ENCODE measurements at places on chromosomes 4 and X.

- DNase-seq = no peak
These were observed 254.6 kb upstream of the KCNIP4 start for GRCh38 chr4:22202975-22203710.

GRCh38 chr4:55546506-55546755 is 278 bp downstream of the CLOCK start:
- DNase-seq = no peak

- DNase-seq = no peak
These were observed 41.0 kb downstream of the IRF2 start for GRCh38 chr4:184433258-184433892.

- DNase-seq = no peak
These were observed 71.9 kb downstream of the AFF2 start for GRCh38 chrX:148572337-148572736.

DNA sequence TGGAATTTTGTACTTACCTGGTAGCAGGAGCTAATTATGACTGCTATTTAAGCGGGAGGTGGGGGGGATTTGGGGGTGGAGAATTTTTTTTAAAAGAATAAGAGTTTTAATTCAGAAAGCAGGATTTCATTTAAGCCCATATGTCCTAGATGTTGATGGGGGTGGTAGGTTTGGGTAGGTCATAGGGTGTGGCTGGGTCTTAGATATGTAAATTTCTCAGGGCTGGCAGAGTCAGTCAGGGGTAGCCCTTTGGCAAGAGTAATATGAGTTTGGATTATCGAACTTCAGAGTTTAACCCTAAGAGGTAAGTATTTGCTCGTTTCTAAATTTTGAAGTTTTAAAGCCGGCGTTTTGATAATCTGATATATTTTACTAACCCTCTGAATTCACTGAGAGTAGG is 35.2 kb upstream of the COX18 start:
- no peak for DNase-seq

DNA sequence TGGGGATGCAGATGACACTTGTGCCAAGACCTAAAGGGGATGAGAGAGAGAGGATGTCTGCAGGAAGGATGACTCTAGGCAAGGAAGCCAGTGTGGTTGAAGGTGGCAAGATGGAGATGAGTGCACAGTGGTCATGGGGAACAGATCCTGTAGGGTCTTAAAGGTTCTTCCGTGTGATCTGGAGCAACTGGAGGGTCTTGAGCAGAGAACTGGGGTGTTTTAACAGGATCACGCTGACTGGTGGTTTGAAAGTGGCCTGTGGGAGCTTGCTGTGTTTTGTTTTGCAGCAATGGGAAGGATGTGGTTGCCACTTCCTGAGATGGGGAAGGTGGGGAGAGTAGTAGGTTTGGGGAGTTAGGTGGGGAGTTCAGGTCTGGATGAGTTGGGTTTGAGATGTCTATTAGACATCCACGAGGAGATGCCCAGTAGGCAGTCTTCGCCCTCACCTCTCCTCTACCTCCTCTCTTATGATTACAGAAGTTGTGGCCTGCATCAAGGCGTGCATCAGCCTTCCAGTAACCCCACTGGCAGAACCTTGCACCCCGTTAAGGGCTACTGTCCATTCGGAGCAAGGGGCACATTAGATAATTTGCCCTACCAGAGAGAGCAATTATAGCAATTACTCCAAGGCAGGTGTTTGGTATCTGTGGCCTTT is 1.4 kb upstream of the STBD1 start:
- no peak for DNase-seq

DNA sequence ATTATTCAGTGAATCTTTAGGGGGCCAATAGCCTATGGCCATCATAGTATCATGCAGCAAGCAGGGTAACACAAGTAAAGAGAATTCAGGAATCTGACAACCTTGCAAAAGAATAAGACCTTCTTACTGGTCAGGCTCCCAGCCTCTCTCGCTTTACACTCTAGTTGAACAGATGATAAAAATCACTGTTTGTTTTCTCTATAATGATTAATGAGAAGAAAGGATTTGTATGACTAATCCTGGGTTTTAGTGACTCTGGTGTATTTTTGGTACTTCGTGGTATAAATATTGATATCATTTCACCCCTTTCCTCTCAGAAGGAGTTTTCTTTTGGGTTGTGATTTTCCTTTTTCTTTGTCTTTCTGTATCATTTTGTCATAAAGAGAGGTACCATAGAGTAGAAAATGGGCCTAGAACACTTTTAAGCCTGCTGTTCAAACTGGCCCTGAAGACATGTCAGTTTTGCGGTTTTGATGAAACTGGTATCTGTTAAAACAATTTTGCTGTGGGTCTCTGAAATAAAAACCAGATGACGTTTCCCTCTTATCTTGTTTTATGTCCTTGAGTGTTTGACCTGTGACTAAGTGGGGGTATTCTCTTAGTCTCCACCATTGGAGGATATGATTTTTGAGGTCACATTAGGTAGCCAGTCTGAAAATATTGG is 294.9 kb upstream of the TBX22 start:
- DNase-seq = no peak

GRCh38 chrX:103774070-103774642 is 2.5 kb upstream of the PLP1 start:
- DNase-seq = no peak

GRCh38 chr4:15031993-15032675 is 29.9 kb downstream of the CPEB2 start:
- no peak for DNase-seq

GRCh38 chr4:184284336-184284690 is 66.6 kb upstream of the ENPP6 start:
- DNase-seq = no peak

- no peak for DNase-seq
These were observed 775.3 kb upstream of the HS3ST1 start for GRCh38 chr4:12203945-12204344.

GRCh38 chr4:186604124-186604807 is 48.9 kb upstream of the MTNR1A start:
- no peak for DNase-seq

DNA sequence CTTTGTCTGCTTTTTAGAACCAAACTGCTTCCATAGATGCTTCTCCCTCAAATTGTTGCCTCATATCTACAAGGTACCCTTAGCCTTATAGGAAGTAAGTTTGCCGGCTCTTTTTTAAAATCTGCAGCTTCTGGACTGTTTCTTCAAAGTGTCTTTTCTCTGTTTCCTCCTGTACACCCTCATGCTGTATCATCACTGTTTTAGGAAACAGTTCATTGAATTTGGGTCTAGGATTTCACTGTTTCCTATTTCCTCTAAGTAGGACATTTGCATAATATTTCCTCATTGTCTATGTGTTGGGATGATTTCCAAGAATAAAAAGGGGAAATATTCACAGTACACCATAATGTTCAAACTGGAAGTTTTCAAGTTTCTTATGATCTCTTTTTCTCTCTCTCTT is 43.0 kb downstream of the BANK1 start:
- DNase-seq = no peak

DNA sequence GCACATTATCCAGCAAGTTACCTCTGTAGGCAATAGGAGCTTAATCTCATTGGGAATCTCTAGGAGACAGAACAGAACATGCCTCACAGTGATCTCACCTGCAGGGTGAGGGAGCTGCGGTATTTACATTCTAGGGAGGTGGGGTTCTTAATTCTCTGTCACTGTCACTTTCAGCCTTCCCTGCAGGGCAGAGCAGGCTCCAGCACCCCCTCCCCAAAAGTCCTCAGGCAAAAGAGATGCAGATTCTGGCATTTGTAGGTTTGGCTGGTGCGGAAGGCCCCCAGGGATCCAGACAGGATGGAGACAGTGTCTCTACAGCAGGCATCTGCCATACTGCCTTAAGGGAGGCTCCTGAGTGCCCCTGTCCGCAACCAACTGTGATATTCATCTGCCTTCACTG is 166.4 kb upstream of the ATP6AP2 start:
- DNase-seq = no peak

GRCh38 chrX:107701493-107702121 is 73.3 kb downstream of the PRPS1 start:
- peak; percentile 52 for DNase-seq

DNA sequence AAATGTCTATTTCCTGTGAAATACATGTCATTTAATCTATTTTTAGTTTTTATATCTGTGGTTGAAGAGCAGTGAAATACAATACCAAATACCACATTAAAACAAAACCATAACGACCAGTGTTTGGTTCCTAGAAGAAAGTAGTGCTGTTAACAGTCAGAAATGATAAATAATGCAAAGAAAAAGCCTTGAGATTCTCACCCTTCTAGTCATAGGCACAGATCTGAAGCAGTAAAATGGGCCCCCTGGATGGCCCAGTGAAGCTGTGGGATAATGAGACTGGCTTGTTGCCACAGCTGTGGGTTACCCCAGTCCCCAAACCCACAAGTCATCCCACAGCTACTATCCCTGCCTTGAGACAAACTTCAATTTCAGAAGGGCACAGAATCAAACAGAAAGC is 137.3 kb upstream of the RPL34 start:
- DNase-seq = no peak

DNA sequence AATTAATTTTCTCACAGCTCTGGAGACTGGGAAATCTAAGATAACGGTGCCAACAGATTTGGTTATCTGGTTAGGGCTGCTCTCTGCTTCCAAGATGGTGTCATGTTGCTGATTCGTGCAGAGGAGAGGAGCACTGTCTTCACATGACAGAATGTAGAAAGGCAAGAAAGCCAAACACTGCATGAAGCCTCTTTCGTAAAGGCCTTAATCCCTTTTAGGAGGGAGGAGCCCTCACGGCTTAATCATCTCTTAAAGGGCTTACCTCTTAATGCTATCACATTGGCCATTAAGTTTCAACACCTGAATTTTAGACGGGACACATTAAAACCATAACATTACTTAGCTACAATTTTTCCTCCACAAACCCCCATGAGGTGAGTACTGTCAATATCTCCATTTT is 174.1 kb downstream of the COX18 start:
- no peak for DNase-seq

GRCh38 chr4:73692254-73692653 is 48.1 kb upstream of the CXCL8 start:
- no peak for DNase-seq

GRCh38 chrX:77749695-77750094 is 36.3 kb downstream of the ATRX start:
- no peak for DNase-seq

DNA sequence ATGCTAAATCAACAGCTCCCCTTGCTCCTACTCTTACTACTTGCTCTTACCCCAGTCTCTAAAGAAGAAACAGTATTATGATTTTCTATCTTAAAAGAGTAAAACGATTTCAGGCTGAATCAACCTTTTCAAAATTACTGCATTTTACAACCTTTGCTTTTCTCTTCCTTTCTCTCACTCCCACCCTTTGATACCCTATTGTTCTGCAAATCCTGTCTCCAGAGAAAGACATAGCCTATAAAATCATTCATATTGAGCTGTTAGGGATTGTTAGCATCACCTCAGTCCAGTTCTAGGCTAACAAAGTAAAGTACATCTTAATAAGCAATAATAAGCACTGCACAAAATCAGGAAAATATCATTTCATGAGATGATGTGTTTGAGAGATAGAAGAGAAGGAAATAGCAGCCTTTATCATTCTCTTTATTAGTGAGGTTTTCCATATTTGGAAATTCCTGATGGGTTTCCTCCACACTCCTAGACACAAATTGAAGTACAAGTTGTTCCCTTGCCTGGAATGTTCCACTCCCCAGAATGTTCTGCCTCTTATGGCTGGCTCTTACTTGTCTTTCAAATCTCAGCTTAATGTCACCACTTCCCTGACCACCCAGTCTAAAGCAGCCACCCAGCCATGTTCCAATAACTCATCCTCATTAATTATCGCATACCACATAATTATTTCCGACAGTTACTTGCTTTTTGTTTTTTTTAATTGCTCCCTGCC is 219.7 kb downstream of the PALLD start:
- no peak for DNase-seq

DNA sequence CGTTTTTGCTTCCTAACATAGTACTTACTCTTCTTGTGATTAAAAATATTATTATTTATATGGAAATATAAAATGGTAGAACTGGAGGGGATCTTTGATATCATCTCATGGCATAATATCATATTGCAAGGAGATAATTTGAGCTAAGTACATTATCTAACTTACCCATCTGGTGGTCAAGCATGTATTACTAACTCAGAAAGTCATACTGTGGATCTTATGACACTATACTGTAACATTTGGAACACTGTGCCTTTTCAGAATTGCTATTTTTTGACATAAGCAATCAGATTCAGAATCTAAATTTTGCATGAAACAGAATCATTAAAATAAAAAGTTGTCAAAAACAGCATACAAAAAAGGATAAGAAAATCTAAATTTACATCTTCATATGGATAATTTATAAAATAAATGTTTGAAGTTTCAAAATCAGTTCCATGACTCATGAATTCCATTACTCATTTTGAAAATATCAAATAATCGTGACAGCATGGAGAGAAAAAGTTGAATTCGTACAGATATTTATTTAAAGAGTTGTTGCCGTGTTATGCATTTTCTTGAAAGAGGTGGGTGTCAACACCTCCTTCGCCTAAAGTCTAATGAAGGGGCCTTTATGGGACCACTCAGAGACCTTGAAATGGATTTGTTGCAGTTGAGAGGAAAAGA is 928.1 kb downstream of the PDHA2 start:
- DNase-seq = no peak

DNA sequence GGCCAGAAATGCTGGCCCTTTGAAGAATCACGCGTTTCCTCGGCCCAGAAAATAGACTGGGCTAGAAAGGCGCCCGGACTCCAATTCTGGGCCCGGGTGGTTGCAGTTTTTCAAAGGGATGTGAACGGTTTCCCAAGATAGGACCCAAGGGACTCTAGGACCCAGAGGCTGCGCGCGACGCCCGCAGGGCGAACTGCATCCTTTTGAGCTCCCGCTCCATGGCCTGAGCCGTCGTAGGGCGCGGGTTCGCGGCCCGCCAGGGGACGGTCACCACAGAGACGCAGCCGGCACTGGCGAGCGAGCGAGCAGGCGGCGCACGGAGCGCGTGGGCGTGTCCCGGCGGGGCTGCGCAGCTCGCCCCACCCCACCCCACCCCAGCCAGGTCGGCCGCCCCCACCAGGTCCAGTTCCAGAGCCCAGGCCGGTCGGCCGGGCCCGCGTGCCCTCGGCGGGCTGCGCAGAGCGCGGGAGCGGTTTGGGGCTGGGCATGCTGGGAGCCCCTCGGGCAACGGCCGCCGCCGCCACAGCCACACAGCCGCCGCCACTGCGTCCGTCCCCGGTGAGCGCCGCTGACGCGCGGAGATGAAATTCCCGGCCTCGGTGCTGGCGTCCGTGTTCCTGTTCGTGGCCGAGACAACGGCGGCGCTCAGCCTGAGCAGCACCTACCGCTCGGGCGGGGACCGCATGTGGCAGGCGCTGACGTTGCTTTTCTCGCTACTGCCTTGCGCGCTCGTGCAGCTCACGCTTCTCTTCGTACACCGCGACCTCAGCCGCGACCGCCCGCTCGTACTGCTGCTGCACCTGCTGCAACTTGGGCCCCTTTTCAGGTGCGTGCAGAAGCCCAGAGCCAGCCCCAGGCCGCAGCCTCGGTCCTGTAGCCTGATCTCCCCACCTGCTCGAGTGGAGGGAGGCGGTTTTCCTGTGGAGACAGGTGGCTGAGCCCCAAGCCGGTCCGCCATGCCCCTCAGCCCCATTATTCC is at the start of gene XK:
Gene XK, plus strand, starts transcription at position 411 of the 979 bp plus-strand sequence. Its CDS starts 171 bp downstream, at position 582.
- peak; percentile 77 for DNase-seq

DNA sequence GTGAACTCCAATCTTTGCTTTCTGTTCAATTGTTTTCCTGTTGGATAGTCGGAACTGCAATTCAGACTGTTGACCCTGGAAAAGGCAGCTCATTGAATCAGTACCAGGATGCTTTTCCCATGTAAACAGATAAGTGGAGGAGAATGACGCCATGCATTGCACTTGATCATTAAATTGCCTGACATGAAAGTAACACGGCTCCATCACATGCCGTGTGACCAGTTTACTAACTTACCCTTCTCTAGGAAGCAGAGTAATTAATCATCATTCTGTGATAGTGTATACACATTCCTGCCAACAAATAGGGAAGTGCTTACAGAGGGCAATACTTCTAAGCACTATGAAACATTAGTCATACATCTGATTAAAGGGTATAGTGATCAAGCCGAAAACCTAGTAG is 101.4 kb downstream of the PPARGC1A start:
- DNase-seq = no peak
